ENCODE measurements at places on chromosomes 16 and 17.

DNA sequence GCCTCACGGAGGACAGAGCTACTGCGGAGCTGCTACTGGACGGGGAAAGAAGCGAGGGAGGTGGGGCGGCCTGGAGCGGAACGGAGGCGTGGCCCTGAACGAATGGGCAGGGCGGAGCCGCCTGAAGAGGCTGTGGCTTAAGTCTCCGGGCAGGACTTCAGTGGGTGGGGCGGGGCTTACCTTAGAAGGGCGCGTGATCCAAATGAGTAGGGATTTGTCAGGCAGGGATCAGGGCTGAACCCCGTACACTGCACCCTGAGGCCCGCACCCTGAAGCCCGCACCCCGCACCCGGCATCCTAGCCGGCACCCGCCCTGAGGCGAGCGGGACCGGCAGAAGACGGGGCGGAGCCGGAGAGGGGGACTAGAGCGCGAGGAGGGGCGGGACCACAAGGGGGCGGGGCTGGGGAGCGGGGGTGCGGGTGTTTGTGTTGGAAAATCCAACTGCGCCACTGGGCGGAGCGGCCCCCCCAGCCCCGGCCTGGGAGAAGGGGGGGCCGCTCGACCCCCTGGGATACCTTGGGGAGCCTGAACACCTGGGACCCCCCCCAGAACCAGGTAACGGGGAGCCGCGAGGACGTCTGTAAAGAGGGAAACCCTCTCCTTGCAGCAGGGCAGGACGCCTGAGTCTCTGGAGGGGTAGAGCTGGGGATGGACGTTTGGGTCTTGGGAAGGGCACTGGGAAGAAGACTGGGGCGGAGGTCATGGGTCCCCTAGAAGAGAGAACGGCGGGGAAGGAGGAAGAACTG, at the start of gene KDM6B:
Gene KDM6B (plus strand): TSS at position 423 of the 747 bp plus-strand sequence. CDS start 11,338 bp downstream, outside the sequence.
- DNase-seq: peak; percentile 74

GRCh38 chr17:5838661-5839300, 231.4 kb upstream of the WSCD1 start:
- no peak for DNase-seq

GRCh38 chr16:23504453-23505179, 5.7 kb downstream of the GGA2 start:
- peak; percentile 62 for DNase-seq

- no peak for DNase-seq
Measured at GRCh38 chr17:1829216-1829591, 498 bp downstream of the SMYD4 start.

- DNase-seq: no peak
Measured at GRCh38 chr17:19369846-19370492, 7.4 kb upstream of the B9D1 start.

GRCh38 chr17:12348476-12348875, 317.2 kb upstream of the MYOCD start:
- no peak for DNase-seq

GRCh38 chr17:44673893-44674292, 15.7 kb downstream of the CCDC43 start:
- no peak for DNase-seq

DNA sequence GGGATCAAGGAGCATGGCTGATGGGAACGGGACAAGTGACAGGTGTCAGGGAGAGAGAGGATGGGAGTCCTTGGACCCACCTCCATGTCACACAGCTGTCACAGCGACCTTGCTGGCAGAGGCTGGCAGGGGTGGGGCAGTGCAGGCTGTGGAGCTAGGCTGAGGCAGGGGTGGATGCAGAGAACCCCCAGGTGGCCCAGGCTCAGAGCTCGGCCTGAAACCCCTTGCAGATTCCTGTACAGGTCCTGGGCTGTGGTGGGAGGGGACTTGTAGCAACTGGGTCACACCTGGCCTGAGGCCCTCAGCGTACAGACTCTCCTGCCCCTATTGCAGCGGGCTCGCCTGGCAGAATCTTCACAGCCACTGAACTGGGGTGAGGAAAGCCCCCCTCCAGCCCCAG, 174.1 kb downstream of the NTN1 start:
- DNase-seq: no peak

DNA sequence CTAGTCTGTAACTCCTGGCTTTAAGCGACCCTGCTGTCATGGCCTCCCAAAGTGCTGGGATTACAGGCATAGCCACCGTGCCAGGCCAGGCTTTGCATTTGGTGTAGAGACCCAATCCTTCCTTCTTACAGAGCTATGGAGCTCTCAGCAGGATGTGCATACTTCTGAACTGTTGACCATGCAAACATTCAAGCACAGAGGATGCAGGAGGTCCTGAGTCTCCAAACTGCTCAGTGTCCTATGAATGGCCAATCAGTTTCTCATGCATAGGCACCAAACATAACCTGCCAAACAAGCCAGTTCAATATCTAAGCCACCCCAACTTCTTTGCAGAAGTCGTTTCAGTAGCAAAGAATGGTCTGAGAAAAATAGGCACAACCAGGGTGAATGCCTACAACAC, 40.0 kb upstream of the NF1 start:
- no peak for DNase-seq

- DNase-seq: no peak
Measured at GRCh38 chr16:3618769-3619141, 7.3 kb upstream of the SLX4 start.

- DNase-seq: no peak
Measured at GRCh38 chr16:47503936-47504335, 42.8 kb downstream of the PHKB start.

- DNase-seq: no peak
Measured at GRCh38 chr17:58280480-58281217, at the start of gene MPO. TSS of gene MPO (minus strand) at chr17:58280935. CDS start at chr17:58280758, 177 bp downstream.

DNA sequence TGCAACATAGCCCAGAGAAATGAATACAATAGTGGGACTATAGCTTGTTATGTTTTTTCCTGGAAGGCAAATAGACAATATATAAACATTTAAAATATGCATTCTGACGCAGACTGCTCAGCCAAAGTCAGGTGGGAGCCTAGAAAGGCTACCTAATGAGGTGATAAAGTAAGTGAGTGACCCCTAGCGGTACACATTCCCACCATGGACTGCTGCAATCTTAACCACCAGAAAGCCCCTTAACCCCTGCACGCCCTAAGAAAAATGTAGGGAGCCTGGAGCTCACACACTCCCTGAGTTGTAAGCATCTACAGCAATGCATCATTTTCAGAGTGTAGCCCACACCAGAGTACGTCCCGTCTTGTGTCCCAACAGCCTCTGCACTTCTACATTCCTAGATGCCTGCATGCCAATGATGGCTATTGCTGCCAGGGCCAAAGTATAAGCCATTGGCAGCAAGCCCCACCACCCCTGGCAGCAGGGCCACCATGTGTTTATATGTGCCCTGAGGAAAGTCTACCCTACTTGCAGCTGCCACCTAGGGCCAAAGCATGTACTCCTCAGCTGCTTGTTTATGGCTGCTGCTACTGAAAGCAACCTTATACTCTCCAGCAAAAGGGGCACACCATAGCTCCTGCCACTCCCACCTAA, 127.6 kb downstream of the KIF2B start:
- DNase-seq: no peak

GRCh38 chr17:81481073-81481799, 31.4 kb downstream of the ACTG1 start:
- peak; percentile 22 for DNase-seq

- DNase-seq: no peak
Measured at GRCh38 chr16:2236337-2237101, at the start of gene DNASE1L2. TSS of gene DNASE1L2 (plus strand) at chr16:2236444. CDS start at chr16:2236817, 373 bp downstream.

DNA sequence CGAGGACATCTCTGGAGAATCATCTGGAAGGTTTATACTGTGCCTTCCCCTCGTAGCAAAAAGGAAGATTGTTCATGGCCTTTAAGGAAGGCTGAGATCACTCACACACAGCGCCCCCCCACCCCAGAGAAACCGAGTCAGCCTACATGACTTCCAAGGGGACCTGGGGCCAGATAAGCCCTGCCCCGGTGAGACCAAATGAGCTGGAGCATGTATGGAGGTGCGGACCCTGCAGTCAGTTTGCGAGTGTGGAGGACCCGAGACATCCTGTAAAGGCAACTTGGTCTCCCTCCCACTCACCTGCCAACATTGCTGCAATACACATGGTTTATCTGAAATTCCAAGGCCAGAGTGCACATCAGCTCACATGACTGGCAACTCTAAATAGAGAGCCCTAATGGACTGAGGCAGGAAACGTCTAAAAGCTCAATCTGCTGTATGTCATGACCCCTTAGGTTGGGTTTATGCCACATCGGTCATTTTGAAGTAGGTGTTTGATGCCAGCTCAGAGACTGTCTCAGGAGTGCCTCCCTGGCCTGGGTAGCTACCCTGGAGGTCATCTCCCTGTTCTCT, 233.6 kb downstream of the CPPED1 start:
- no peak for DNase-seq
